ENCODE measurements at places on chromosomes 5 and 9. TPM values are rescaled to one million over a fixed set of nuclear protein-coding genes. Genes with fewer than 3 reads are reported as not detected.

- DNase-seq = no peak
Measured at GRCh38 chr9:81424431-81424830, 264.9 kb downstream of the TLE1 start.

GRCh38 chr9:32565967-32566366, 7.0 kb downstream of the NDUFB6 start:
- no peak for DNase-seq

The IRGM gene
- 0.17 TPM for total RNA-seq

GRCh38 chr5:167564275-167564674, 727.2 kb upstream of the WWC1 start:
- DNase-seq = no peak

The TSSK1B gene
- 1.4 TPM for total RNA-seq

The CREBRF gene
- total RNA-seq = 17.2 TPM

- peak; percentile 64 for DNase-seq
Measured at GRCh38 chr9:87830446-87830845, 52.2 kb upstream of the SPATA31E1 start.

GRCh38 chr5:56480705-56481427, 247.7 kb upstream of the ANKRD55 start:
- DNase-seq = peak; percentile 65

- no peak for DNase-seq
Measured at GRCh38 chr9:94031380-94031779, 52.9 kb upstream of the PTPDC1 start.

- no peak for DNase-seq
Measured at GRCh38 chr5:162160401-162160800, 92.8 kb downstream of the GABRG2 start.

The STING1 gene
- total RNA-seq = 36.6 TPM

DNA sequence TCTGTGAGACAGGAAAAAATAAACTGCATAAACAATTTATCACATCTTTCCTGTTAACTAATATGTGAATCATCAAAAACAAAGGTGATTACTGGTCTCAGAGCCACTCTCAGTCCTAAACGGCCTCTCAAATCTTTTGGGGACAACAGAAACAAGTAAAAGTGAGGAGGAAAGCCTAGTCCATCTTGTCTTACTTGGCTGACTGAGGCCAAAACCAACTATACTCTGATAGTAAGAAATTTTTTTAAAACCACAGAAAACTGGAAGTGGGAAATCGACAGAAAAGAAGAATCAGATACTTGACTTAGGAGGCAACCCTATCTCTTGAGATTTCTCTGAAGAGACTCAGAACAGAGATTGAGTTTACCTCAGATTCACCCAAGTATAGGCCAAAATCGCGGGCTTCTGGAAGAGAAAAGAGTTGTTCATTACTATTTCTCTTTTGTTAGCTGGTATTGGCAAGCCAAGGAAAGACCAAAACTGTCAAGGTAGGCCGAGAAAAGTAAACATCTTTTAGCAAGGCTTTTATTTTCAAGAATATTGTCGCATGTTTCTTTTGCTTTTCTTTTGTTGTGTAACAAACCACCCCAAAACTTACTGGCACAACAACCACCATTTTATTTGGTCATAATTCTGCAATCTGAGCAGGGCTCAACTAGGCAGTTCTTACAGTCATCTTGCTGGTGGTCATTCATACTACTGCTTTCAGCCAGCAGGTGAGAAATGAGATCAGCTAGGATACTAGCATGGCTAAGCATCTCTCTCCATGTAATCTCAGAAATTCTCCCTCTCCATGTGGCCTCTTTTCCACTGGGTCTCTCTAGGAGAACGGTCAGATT, 46.1 kb downstream of the RFX3 start:
- DNase-seq = no peak

The GFI1B gene
- not detected for total RNA-seq

The TOPORS gene
- total RNA-seq = 29.0 TPM

GRCh38 chr9:108325406-108325805, 530.4 kb downstream of the ACTL7B start:
- no peak for DNase-seq

DNA sequence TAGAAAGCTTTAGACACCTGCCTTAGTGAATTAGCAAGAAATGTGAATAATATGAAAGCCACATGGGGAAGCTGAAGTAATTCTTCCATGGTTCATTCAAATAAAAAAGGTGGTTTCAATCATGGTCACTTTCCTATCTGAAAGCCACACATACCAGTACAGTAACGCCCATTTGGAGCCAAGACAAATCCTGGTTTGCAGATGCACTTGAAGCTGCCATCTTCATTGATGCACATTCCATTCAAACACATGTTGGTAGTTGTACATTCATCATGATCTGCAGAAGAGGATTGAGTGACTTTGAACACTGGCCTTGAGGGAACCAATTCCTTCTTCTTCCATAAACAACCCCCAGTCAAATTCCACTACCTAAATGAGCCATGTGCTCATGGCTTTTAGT, 161.5 kb downstream of the FBN2 start:
- DNase-seq = no peak

GRCh38 chr5:140345919-140346347, 470 bp downstream of the HBEGF start:
- DNase-seq = peak; percentile 42

- no peak for DNase-seq
Measured at GRCh38 chr5:143740956-143741355, 71.0 kb upstream of the HMHB1 start.

GRCh38 chr5:177362610-177363507, 5.1 kb downstream of the RGS14 start:
- DNase-seq = peak; percentile 66

GRCh38 chr5:126694403-126694802, 82.5 kb upstream of the LMNB1 start:
- DNase-seq = no peak

GRCh38 chr5:3187771-3188425, 407.7 kb upstream of the IRX1 start:
- DNase-seq = no peak

The ABO gene
- not detected for total RNA-seq

- no peak for DNase-seq
Measured at GRCh38 chr5:176533390-176533789, 3.8 kb downstream of the RNF44 start.

GRCh38 chr9:92098638-92099037, 16.6 kb downstream of the SPTLC1 start:
- DNase-seq = no peak

Data from mammary epithelial cell (primary cell).